ENCODE measurements at places on chromosomes 2 and 18.

DNA sequence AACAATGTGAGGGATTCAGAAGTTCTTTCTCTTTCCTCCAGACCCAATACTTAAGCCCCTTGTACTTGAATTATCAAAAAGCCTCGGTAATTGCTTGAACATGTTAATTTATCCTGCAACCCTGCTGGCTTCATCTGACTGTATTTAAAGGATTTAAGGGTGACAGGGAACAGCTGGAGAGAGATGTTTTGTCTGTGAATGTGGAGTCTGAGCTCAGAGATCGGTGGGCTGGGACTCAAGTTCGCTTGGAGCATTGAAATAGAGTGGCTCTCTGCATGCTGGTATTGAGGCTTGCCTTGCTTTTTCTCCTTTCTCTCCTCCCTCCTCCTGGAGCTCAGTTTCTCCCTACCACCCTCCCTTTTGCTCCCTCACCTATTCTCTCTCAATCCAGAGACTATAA, 73.6 kb downstream of the BOD1L2 start:
- no peak overlapping the region for H3K4me3 ChIP-seq
- DNase-seq: no peak
- H3K27me3 ChIP-seq: no peaks in the 10 kb centered on the region

- H3K4me1 ChIP-seq: peaks cover 6% of the 10 kb centered on the region
- no peaks in the 10 kb centered on the region for H3K36me3 ChIP-seq
- DNase-seq: no peak
- peak overlapping the region; percentile 1 for H3K4me3 ChIP-seq
Measured at GRCh38 chr2:12702168-12703121, 14.3 kb upstream of the TRIB2 start.

- no peaks in the 10 kb centered on the region for H3K4me1 ChIP-seq
- no peak for DNase-seq
- H3K36me3 ChIP-seq: no peaks in the 10 kb centered on the region
- H3K27me3 ChIP-seq: no peaks in the 10 kb centered on the region
- H3K4me3 ChIP-seq: no peak overlapping the region
Measured at GRCh38 chr2:237529452-237530402, 36.6 kb upstream of the PRLH start.

- no peaks in the 10 kb centered on the region for H3K36me3 ChIP-seq
- no peaks in the 10 kb centered on the region for H3K27me3 ChIP-seq
- no peak overlapping the region for H3K4me3 ChIP-seq
- no peaks in the 10 kb centered on the region for H3K4me1 ChIP-seq
- no peak for DNase-seq
Measured at GRCh38 chr18:43751835-43752234, 474.5 kb upstream of the SYT4 start.

- no peaks in the 10 kb centered on the region for H3K4me1 ChIP-seq
- no peak overlapping the region for H3K27ac ChIP-seq
- H3K36me3 ChIP-seq: no peaks in the 10 kb centered on the region
Measured at GRCh38 chr2:215382011-215382410, 53.9 kb downstream of the FN1 start.

DNA sequence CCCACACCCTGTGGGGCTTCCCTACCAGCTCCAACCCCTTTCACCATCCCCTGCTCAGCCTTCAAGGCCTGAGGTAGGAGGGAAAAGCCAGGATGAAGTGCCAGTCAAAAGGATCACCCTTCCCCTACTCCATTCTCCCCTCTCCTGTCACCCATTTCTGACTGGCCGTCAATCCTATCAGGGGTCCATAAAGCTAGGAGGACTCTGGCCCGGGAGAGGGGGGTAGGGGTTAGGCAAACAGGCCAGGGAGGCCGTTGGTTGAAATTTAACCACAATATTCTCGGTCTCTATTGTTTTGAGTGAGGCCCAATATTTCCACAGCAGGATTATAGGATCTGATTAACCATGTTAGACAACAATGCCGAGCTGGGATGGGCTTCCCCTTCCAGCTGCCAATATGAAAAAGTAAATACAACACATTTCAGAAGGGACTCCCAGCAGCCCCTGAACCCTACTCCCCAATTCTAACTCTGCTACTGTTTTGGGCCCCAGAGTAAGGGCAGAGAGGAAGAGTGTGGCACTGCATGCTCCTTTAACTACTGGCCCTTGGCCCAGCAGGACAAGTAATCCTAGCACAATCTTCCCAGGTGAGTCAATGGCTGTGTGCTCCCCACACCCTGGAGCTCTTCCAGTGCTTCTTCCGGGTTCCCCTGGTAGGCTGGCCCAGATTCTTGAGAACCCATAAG, 10.6 kb upstream of the IHH start:
- no peak overlapping the region for H3K4me3 ChIP-seq
- no peaks in the 10 kb centered on the region for H3K4me1 ChIP-seq
- no peak overlapping the region for H3K27ac ChIP-seq
- H3K36me3 ChIP-seq: peaks cover 14% of the 10 kb centered on the region

GRCh38 chr2:240149943-240150784, 9.7 kb upstream of the OTOS start:
- H3K27ac ChIP-seq: no peak overlapping the region
- no peaks in the 10 kb centered on the region for H3K36me3 ChIP-seq
- H3K4me3 ChIP-seq: no peak overlapping the region
- no peaks in the 10 kb centered on the region for H3K27me3 ChIP-seq

- no peak for DNase-seq
- no peaks in the 10 kb centered on the region for H3K36me3 ChIP-seq
- no peaks in the 10 kb centered on the region for H3K27me3 ChIP-seq
- H3K27ac ChIP-seq: no peak overlapping the region
- no peak overlapping the region for H3K4me3 ChIP-seq
- H3K4me1 ChIP-seq: no peaks in the 10 kb centered on the region
Measured at GRCh38 chr2:205898744-205899143, 187.2 kb downstream of the INO80D start.

GRCh38 chr2:177273408-177273807, 8.9 kb upstream of the NFE2L2 start:
- no peaks in the 10 kb centered on the region for H3K36me3 ChIP-seq
- no peak overlapping the region for H3K27ac ChIP-seq
- DNase-seq: no peak
- H3K4me1 ChIP-seq: no peaks in the 10 kb centered on the region

- no peaks in the 10 kb centered on the region for H3K27me3 ChIP-seq
- no peaks in the 10 kb centered on the region for H3K36me3 ChIP-seq
- no peak overlapping the region for H3K27ac ChIP-seq
- no peak overlapping the region for H3K4me3 ChIP-seq
Measured at GRCh38 chr2:99651930-99652670, 162.3 kb upstream of the REV1 start.

DNA sequence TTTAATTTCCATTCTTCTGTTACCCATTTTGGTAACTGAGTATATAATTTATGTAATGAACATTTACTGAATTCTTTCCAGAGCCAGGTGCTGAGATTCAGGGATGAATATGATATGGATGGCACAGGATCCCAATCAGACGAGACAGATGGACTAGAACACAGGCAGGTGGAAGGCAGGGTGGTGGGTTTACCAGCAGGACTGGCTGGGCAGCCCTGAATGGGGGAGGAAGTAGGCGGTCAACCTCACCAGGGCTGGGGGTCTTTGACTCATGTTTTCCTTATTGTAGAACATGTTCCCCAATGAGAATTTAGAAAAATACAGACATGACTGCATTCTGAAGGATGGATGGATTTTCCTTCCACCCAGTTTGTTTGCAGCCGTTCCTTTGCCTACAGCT, 80.3 kb downstream of the CIB4 start:
- H3K4me3 ChIP-seq: no peak overlapping the region
- no peaks in the 10 kb centered on the region for H3K36me3 ChIP-seq
- peaks cover 18% of the 10 kb centered on the region for H3K27me3 ChIP-seq
- no peak overlapping the region for H3K27ac ChIP-seq
- H3K4me1 ChIP-seq: peaks cover 8% of the 10 kb centered on the region
- no peak for DNase-seq

GRCh38 chr2:206693399-206694137, 24.6 kb downstream of the DYTN start:
- no peak for DNase-seq
- H3K4me3 ChIP-seq: no peak overlapping the region
- H3K4me1 ChIP-seq: no peaks in the 10 kb centered on the region
- H3K36me3 ChIP-seq: no peaks in the 10 kb centered on the region

- DNase-seq: no peak
- no peaks in the 10 kb centered on the region for H3K4me1 ChIP-seq
- no peak overlapping the region for H3K27ac ChIP-seq
Measured at GRCh38 chr18:36149514-36150289, 20.0 kb downstream of the ELP2 start.

GRCh38 chr2:75705921-75706320, 4.8 kb downstream of the GCFC2 start:
- H3K36me3 ChIP-seq: peaks cover 36% of the 10 kb centered on the region
- H3K27ac ChIP-seq: no peak overlapping the region
- no peak for DNase-seq
- H3K27me3 ChIP-seq: no peaks in the 10 kb centered on the region

- H3K27me3 ChIP-seq: no peaks in the 10 kb centered on the region
- H3K27ac ChIP-seq: no peak overlapping the region
- H3K4me3 ChIP-seq: no peak overlapping the region
- no peaks in the 10 kb centered on the region for H3K36me3 ChIP-seq
- DNase-seq: no peak
- H3K4me1 ChIP-seq: no peaks in the 10 kb centered on the region
Measured at GRCh38 chr2:209763106-209763505, 8.5 kb upstream of the UNC80 start.

DNA sequence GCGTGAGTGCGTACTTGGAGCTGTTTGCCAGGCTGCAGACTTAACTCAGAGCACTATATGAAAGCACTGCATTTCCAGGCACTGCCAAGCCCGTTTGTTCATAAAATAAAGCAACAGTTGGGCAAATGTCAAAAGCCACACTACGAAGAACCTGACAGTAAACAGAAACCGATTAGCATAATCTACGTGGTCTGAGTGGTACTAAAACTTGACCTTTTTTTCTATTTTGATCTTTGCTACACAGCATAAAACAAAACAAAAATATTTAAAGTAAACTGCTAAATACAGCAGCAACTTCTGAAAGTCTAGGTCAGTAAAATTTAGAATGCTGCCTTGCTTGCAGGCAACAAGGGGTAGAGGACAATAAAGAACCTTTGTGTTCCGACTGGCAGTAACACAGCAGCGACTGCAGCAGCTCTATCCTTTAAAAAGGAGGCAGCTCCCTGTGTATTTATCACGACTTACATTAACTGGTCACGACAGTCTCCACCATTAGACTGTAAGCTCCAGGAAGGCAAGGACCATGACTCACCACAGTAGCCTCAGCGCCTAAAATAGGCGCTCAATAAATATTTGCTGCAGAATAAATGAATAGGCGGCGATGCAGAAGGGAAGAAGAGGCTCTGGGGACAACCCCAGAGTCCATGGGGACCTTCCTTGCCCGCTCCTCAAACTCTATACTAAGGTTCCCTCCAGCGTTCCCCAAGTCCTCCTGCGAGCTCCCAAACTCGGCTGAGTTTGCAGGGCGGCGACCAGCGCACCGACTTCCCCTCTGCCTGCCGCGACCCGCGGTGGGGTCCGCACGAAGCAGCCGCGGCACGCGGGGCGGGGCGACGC, 902 bp downstream of the SS18 start:
- peak overlapping the region; percentile 75 for H3K4me3 ChIP-seq
- H3K27ac ChIP-seq: peak overlapping the region; percentile 94
- H3K4me1 ChIP-seq: peaks cover 6% of the 10 kb centered on the region
- H3K36me3 ChIP-seq: peaks cover 16% of the 10 kb centered on the region
- H3K27me3 ChIP-seq: no peaks in the 10 kb centered on the region

GRCh38 chr2:8674420-8675009, 7.3 kb upstream of the ID2 start:
- no peak overlapping the region for H3K4me3 ChIP-seq
- H3K36me3 ChIP-seq: no peaks in the 10 kb centered on the region
- H3K4me1 ChIP-seq: peaks cover 24% of the 10 kb centered on the region
- DNase-seq: no peak
- H3K27me3 ChIP-seq: peaks cover 21% of the 10 kb centered on the region

- no peaks in the 10 kb centered on the region for H3K36me3 ChIP-seq
- H3K27ac ChIP-seq: no peak overlapping the region
- H3K4me1 ChIP-seq: no peaks in the 10 kb centered on the region
- no peak for DNase-seq
- no peaks in the 10 kb centered on the region for H3K27me3 ChIP-seq
Measured at GRCh38 chr2:101516349-101516748, 41.4 kb upstream of the RFX8 start.

- no peak overlapping the region for H3K4me3 ChIP-seq
- no peak for DNase-seq
- H3K27ac ChIP-seq: no peak overlapping the region
Measured at GRCh38 chr2:19461504-19462255, 103.3 kb upstream of the OSR1 start.

DNA sequence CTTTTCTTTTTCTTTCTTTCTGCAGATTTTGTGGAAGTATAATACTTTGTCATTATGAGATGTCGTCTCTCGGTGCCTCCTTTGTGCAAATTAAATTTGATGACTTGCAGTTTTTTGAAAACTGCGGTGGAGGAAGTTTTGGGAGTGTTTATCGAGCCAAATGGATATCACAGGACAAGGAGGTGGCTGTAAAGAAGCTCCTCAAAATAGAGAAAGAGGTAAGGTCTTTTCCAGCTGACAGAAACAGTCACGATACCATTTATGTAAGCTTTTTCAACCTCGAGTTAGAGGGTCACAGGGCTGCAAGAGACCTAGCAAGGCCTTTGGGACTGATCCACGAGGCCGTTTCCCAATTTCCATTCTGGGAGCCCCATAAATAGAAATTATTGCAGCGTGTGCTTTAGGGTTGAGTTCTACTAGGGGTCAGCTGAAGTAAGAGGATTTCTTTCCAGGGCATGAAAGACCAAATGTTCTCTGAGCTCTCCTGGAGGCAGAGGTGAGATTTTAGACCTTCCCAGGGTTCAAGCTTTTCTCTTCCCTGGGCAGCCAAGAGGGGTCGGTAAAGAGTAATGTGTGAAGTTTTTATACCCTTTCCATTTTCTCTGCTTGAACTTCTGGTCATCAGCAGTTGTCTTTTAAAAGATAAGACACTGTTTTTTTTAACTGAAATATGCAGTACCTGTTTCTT, 15.5 kb downstream of the MAP3K20 start:
- H3K4me1 ChIP-seq: no peaks in the 10 kb centered on the region
- no peak for DNase-seq
- H3K36me3 ChIP-seq: no peaks in the 10 kb centered on the region
- no peak overlapping the region for H3K4me3 ChIP-seq
- H3K27me3 ChIP-seq: no peaks in the 10 kb centered on the region
- H3K27ac ChIP-seq: no peak overlapping the region

- H3K27ac ChIP-seq: no peak overlapping the region
- no peaks in the 10 kb centered on the region for H3K27me3 ChIP-seq
- H3K4me1 ChIP-seq: no peaks in the 10 kb centered on the region
- no peak for DNase-seq
- no peaks in the 10 kb centered on the region for H3K36me3 ChIP-seq
Measured at GRCh38 chr2:224404796-224405195, 2.9 kb upstream of the FAM124B start.

- no peaks in the 10 kb centered on the region for H3K27me3 ChIP-seq
- H3K36me3 ChIP-seq: peaks cover 83% of the 10 kb centered on the region
- no peak overlapping the region for H3K4me3 ChIP-seq
- no peak for DNase-seq
- no peak overlapping the region for H3K27ac ChIP-seq
Measured at GRCh38 chr2:128134573-128134972, 43.6 kb downstream of the UGGT1 start.

DNA sequence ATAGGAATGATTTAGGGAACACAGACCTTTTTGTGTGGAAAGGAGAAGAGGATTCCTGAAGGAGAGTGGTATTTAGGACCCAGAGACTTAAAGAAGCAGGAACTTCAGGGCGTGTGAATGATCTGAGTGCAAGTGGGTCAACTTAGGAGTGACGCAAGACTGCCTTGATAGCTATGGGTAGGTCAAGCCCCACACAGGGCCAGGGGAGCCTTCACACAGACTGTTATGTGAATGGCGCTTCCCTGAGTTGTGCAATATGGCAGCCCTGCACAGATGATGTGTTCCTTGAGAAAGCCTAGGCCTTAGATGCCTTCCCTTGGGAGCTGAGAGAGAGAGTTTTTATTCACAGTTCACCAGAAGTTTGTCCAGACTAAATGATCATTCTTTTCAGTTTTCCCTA, 47.1 kb upstream of the IGFBP5 start:
- H3K4me1 ChIP-seq: no peaks in the 10 kb centered on the region
- H3K4me3 ChIP-seq: no peak overlapping the region
- DNase-seq: no peak
- H3K36me3 ChIP-seq: no peaks in the 10 kb centered on the region
- no peaks in the 10 kb centered on the region for H3K27me3 ChIP-seq

All from effector memory CD4-positive, alpha-beta T cell (primary cell).